ENCODE measurements at places on chromosomes 1 and 21.

DNA sequence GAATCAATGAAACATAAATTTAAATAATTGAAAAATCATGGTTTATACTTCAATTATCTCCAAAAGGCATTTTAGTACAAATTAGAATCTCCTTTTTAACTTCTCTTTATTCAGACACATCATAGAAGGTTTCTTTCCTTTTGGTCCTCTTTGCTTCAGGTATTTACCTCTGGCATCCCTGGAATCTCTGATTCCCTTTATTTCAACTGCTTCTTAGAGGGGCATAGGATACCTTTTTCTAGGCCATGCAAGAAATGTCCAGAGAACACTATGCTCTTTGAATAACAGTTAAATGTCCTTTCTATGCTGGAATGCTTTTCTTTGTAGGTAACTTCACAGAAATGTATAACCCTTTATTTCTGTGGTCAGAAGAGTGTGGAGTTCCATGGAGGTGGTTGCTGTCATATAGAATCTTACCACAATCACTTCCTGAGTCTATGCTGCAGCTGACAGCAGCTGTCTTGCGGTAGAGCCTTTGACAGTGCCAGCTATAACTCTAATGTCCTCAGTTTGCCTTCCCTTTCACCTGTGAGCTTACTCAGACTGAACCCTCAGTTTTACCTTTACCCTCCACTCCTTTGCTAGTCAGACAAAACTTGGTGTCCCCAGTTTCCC, 8.6 kb downstream of the LAMC2 start:
- no peak for DNase-seq

DNA sequence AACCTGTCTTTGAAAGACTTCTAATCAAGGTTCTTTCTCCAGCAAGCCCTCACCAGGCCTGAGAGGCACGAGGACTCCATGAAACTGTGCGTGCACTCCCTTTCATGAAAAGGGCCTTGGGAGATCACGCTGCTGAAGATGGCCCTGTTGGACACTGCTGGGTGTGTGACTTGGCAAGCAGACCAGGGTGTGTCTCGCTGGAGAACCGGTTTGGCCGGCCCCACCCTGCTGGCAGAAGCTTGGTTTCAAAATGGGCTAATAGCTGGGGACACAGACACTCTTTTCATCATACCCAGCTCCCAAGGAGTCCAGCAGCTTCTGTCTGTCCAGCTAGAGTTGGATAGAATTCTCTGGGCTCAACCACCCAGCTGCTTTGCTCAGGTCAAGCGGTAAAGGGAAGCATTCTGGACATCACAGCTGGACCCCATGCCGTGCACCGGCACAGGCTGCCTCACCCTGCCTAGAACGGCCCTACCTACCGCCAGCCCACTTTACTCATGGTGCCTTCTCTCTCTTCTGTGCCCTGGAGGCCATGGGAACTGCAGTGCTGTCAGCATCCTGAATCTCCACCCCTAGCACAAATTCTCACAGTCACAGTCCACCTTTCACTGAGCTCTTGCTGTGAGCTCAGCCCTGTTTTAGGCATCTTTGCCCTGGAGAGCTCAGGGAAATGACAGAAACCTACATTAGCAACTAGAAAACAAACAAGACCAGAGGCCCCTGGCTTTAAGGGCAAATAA, 24.6 kb downstream of the PKP1 start:
- DNase-seq: no peak

GRCh38 chr1:2132222-2133038, 62.1 kb downstream of the FAAP20 start:
- DNase-seq: no peak

- no peak for DNase-seq
Observed at GRCh38 chr1:88022516-88022915, 661.6 kb upstream of the PKN2 start.
